ENCODE measurements at places on chromosomes 11 and 22. TPM values are rescaled to one million over a fixed set of nuclear protein-coding genes. Genes with fewer than 3 reads are reported as not detected.

DNA sequence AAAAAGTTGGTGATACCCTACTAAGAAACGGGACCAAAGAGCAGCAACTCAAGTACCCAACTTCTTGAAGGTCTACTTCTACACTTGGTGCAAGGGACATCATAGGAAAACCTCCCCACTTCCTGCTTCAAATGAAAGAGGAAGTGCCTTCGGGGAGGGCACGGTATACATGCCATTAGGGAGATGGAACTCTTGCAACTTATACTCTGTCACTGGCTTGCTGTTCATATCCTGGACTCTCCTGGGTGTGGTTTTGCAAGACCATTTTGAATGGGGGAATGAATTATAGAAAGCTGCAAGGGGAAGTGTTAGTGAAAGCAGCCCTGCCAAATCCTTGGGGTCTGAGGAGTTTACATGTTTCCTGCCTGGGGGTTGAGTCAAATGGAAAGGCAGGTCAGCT lies 41.9 kb downstream of the CSNK2A3 start:
- DNase-seq, result no peak

DNA sequence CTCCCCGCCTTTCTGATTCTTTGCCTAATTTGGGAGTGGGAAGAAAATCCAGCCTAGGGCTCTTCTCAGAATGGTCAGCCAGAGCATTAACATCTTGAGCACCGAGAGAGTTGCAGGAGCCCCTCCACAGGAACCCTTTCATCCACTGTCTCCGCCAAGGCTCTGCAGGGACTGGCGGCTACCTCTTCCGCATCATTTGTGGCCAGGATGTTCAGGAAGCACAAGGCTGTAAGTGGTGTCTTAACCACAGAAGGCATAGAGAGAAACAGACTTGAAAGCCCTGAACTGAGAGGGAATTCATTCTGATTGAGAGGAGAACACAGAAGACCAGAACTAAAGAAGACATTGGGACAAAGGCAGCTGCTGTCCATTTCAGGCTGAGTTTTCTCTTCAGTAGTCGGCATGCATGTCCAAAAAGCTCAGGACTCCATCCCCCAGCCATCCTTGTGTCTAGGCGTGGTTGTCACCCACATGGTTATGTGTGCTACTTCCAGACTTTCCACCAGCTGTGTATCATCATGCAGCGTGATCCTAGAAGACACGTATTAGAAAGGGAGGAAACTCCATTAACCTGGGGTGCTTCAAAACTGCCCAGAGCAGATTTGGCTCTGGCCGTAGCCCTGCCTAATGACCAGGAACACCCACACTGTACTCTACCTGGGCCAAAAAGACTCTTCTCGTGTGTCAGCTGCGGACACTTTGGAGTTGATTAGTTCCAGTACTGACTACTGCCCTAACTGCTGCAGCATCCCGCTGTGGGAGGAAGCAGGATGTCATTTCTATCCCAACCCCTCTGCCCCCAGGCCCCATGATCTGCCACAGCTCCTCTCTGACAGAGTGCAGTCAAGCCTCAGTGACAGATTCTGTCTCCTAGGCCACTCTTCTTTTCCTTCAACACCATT lies 725.1 kb downstream of the NTM start:
- no peak for DNase-seq

GRCh38 chr11:32418836-32419235 lies 16.5 kb downstream of the WT1 start:
- DNase-seq, result no peak

DNA sequence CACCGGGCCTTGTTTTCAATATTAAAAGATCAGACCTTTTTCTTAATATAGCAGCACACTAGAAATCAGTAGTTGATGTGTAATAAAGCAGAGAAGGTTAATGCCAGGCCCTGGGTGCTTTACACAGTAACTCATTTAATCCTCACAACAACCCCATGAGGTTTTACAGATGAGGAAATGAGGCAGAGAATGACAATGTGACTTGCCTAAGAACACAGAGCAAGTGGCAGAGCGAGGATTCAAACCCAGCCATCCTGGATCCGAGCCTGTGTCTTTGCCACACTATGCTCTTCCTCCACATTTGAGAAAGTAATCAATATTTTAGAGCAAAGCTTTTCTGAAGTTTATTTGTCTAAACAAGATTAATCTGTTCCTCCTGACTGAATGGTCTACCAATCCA lies 7.2 kb downstream of the JAML start:
- DNase-seq, result no peak

- no peak for DNase-seq
Observed at GRCh38 chr22:37182101-37182948, 5.7 kb downstream of the C1QTNF6 start.

GRCh38 chr11:105324156-105324555 lies 184.6 kb upstream of the CARD18 start:
- no peak for DNase-seq

DNA sequence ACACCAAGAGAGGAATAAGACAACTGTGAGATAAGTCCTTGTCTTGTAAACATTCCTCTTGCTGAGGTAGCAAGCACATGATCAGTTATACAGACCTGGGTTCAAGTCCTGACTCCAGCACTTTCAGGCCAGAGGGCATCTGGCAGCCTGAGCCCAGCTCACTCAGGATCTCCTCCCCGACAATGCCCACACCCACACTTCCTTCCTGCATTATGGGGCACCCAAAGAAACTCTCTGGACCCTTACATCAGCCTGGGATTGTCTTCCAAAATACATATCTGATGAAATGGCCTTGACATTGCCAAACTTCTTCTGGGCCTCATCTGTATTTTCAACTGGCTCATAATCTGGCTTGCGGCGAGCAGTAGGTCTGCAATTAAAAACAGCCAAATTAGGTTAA lies 48.6 kb downstream of the ARFGAP3 start:
- no peak for DNase-seq

DNA sequence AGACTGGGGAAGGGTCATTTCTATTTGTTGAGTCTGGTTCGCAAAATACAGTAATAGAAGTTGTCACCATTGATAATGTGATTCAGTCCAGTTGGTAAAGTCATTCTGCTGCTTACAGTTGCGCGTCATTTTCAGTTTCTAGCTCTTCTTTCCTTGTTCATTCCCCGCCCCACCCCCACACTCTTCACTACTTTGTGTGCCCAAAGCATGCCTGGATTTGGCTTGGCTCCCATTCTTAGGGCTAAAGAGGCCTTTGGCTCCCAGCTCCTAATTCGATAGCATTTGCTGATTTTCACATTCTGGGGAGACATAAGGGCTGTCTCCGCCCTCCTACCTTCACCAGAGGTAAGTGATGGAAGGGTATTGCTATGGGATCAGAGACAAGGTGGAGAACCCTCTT lies 43.0 kb downstream of the CECR2 start:
- DNase-seq, result no peak

- DNase-seq, result no peak
Observed at GRCh38 chr11:965206-965775, 39.6 kb downstream of the AP2A2 start.

GRCh38 chr11:6602096-6602940 lies 1.1 kb downstream of the RRP8 start:
- no peak for DNase-seq

DNA sequence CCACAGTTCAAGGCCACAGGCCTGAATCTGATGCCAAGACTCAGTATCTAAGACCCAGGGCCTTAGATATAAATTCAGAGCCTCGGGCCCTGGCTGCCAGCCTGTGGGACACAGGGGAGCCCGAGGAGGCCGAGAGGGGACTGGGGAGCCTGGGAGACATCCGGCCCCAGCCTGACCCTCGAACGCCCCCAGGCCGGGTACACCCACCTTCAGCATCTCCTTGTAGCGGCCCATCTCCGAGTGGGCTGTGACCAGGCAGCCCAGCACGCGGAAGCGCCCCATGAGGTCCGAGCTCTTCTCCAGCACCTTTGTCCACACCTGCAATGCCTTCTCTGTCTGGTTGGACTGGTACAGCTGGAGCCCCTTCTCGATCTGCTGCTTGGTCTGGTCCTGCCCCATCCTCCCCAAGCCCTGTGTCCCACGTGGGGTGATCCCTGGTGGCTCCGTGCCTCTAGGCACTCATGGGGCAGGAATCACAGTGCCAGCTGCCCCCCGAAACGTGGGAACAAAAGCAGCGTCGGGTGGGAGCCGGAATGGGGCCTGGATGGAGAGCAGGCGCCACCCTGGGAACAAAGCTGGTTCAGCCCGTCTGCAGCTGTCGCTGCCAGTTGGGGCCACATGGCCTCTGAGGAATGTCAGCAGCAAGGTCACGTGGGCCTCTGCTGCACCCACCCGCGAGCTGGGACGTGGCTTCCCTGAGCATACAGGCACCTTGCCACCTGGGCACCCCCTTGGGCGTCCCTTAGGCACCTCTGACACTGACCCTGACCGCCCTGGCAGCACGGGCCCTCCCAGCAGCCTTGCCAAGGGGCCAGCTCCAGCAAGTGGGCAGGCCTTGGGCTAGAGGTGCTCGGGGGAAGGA lies at the start of gene RAPSN:
TSS of gene RAPSN (minus strand) at position 571 of the 862 bp plus-strand sequence. CDS start at position 399, 172 bp downstream.
- DNase-seq, result no peak

GRCh38 chr11:73789279-73789670 lies 1.6 kb downstream of the MRPL48 start:
- no peak for DNase-seq

GRCh38 chr22:46022881-46023512 lies 46.0 kb upstream of the WNT7B start:
- DNase-seq, result no peak

GRCh38 chr11:63508009-63508408 lies 2.1 kb downstream of the LGALS12 start:
- DNase-seq, result no peak

Gene BATF2
- polyA plus RNA-seq, result 3.1 TPM

Gene DLG2
- 13.0 TPM for polyA plus RNA-seq
